C1 segment of cervical spinal cord (tissue), 14 donors: ENCODE measurements at places on chromosomes 1 and 21.

- no peak for DNase-seq
Measured at GRCh38 chr1:23664837-23665795, 26.5 kb upstream of the RPL11 start.

- no peak for DNase-seq
Measured at GRCh38 chr1:67144696-67145095, 9.9 kb upstream of the C1orf141 start.

DNA sequence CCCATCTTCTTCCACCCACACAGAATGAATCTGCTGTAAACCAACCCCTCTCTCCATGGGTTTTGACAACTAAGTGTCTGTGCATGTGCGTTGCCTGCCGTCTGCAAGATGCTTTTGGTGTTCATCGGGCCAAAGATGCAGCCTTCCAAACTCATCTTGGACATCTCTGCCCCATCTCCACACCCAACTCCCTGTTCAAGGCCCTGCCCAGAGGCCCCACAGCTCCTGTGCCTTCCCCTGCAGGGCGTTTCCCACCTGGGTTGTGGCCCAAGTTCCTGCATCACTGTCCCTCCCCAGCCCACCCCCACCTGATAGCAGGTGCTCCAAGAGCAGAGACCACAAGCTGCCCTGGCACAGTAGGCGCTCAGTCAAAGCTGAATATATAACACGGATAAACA, 103.2 kb downstream of the BCAR3 start:
- no peak for DNase-seq

DNA sequence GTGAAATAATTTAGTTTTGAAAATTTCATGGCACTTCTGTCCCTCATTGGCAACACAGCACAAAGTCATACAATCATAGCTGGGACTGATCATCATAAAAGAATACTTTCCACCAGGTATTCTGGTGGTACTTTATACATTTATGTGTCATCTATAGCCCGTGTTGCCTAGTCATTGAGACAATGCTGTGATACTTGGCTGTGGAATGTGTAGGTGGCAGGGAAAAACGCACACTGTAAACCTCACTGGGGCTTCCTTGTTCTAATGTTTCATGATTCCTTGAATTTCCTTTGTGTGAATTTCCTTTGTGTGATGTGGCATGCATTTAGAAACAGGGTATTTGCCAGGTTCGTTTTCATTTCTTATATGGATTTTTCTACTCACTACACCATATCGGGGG, 118.3 kb downstream of the FMN2 start:
- no peak for DNase-seq

DNA sequence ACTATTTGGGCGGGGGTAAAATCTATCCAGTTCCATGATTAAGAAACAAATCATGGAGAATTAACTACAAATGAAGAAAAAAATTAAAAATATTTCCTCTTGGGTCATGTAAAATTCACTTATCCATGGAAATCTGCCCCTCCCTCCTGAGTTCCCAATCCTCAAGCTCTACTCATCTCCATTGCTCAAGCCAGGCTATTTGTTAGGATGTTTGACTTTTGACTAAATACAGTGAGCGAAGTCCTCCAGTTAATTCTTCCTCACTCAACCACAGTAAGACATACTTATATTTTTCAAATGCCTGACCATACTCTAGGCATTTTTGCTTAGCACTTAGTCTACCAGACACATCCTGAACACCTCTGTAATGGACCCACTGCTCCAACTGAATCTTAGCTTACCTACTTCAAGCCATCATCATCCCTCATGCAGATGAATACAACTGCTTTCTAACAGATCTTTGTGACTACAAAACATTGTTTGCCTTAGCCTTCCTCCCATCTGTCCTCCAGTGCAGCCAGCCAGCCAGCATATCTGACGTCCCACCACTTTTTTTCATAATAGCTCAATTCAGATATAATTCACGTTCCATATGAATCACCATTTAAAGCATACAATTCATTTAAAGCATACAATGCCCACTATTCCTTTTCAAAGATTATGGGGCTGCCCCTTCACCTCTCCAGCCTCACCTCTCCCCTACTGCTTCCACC, 154.2 kb downstream of the RERE start:
- no peak for DNase-seq

DNA sequence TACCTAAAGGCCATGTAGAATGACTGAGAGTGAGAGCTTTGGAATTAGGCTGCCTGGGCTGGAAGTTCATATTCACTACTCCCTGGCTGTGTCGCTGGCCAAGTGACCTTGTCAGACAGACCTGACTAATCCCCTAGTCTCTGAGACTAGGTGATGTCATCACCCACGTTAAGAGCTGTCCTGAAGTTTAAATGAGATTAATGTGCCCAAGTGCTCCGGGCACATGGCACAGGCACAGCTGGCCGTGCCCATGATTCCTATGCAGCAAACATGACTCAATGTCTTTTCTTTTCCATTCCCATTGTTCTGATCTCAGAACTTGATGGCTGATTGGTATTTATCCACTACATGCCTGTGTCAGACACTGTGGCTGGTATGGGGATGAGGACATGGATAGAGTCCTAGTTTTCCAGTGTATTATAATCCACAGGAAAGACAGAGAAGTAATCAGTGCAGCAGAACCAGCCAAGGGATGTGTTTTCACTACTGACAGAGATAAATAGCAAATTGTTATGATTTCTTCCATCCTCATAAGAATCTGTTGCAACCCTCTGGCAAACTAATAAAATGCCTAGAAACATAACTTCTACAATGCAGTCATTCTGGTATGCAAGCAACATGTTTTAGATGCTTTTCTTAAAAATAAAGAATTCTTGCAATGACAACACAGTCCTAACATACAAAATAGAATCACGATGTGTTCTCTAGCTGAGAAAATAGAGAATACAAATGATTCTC, 180.9 kb downstream of the PCP4 start:
- DNase-seq: no peak

- no peak for DNase-seq
Measured at GRCh38 chr1:53273526-53273925, 35.2 kb upstream of the MAGOH start.

GRCh38 chr1:104973516-104973915, 1223.8 kb downstream of the AMY1C start:
- DNase-seq: no peak

- no peak for DNase-seq
Measured at GRCh38 chr1:207649865-207650580, 5.1 kb downstream of the CR1L start.
